Thoracic aorta (tissue), 2 donors: ENCODE measurements at places on chromosomes 2 and 18.

DNA sequence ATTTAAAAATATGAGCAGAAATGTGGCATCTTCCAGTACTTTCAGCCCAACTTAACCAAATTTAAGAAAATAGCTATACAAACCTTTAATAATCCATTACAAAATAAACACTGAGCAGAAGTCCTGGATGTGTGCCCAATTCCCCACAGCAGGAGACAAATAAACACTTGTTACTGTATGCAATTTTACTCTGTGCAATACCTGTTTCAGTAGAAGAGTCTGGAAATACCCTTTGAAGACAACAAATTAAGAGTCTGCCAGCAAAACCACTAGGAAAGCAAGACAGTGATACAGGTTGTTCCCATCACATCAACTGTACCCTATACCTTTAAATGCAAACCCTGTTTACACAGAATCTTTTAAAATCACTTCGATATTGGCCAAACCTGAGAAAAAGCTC is 41.4 kb upstream of the RNU4ATAC start:
- DNase-seq, result no peak
- no peaks in the 10 kb centered on the region for H3K36me3 ChIP-seq
- no peak overlapping the region for H3K27ac ChIP-seq
- H3K4me3 ChIP-seq, result no peak overlapping the region

DNA sequence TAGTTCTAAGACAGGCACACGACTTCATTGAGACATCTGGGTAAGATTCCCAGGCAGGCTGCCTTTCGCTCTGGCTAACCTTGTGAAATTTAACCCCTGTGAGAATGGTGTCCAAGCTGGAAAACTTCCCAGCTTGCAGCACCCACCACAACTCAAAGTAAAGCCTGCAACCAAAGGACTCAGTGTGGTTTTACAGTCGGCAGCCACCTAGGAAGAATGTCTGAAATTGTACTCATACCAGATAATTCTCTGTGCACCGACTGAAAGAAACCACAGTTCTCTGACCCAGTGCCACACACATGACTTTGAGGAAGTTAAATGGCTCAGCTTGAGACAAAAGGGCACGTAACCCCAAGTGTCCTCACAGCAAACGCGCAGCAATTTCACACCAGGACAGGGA is 125.7 kb downstream of the RBMS1 start:
- H3K36me3 ChIP-seq, result no peaks in the 10 kb centered on the region
- no peak for DNase-seq
- H3K4me1 ChIP-seq, result peaks cover 60% of the 10 kb centered on the region
- no peak overlapping the region for H3K27ac ChIP-seq
- no peak overlapping the region for H3K4me3 ChIP-seq

GRCh38 chr2:189933911-189934399 is 128.6 kb downstream of the MSTN start:
- DNase-seq, result no peak
- H3K4me1 ChIP-seq, result peaks cover 6% of the 10 kb centered on the region
- no peak overlapping the region for H3K4me3 ChIP-seq
- no peak overlapping the region for H3K27ac ChIP-seq

- DNase-seq, result no peak
- H3K4me3 ChIP-seq, result no peak overlapping the region
- no peaks in the 10 kb centered on the region for H3K27me3 ChIP-seq
- H3K36me3 ChIP-seq, result no peaks in the 10 kb centered on the region
- H3K27ac ChIP-seq, result no peak overlapping the region
Measured at GRCh38 chr18:25875551-25876240, 214.7 kb downstream of the SS18 start.

GRCh38 chr18:7290077-7290476 is 59.2 kb downstream of the LRRC30 start:
- H3K4me1 ChIP-seq, result no peaks in the 10 kb centered on the region
- H3K36me3 ChIP-seq, result no peaks in the 10 kb centered on the region
- H3K27ac ChIP-seq, result no peak overlapping the region
- no peak overlapping the region for H3K4me3 ChIP-seq

DNA sequence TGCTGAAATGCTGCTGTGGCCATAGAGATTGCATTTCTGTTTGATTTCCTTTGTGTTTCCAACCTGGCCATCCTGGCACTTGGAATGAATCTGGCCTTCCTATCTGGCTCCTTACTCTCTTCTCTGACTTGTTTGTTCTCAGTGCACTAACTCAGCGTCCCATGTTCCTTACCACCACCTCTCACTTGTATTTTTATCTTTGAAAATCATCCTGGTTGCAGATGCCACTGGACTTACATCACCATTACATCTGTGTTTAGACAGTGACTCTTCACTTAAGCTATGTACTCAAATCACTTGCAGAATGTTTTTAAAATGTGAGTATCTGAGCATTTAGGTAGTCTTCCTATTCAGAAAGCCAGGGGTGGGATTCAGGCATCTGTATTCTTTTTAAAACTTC is 239.5 kb downstream of the WDR7 start:
- H3K27ac ChIP-seq, result no peak overlapping the region
- H3K4me1 ChIP-seq, result peaks cover 12% of the 10 kb centered on the region
- H3K4me3 ChIP-seq, result no peak overlapping the region
- no peaks in the 10 kb centered on the region for H3K27me3 ChIP-seq

GRCh38 chr2:20649976-20650375 is 922 bp downstream of the HS1BP3 start:
- DNase-seq, result no peak
- peaks cover 8% of the 10 kb centered on the region for H3K36me3 ChIP-seq
- no peaks in the 10 kb centered on the region for H3K27me3 ChIP-seq

DNA sequence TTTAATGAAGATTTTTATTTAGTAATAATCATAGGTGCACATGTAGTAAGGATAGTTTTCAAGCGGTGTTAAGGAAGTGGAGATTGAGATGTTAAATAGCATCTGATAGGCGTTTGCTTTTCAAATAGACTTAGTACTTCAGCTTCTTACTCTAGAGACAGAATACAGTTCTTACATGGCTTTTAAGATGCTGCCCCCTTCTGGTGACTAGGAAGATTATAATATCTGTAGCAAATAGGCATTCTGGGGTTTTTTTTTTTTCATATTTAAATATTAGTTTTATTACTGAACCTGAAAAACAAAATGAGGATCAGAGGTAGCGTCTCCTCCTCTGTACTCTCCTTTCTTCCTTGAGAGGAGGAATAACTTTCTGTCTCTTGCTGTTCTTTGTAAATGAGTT is 100.2 kb downstream of the AGAP1 start:
- H3K27ac ChIP-seq, result no peak overlapping the region
- DNase-seq, result no peak
- no peaks in the 10 kb centered on the region for H3K36me3 ChIP-seq
- no peaks in the 10 kb centered on the region for H3K4me1 ChIP-seq
- H3K4me3 ChIP-seq, result no peak overlapping the region
- no peaks in the 10 kb centered on the region for H3K27me3 ChIP-seq

GRCh38 chr18:58669731-58670378 is 1.4 kb upstream of the MALT1 start:
- no peaks in the 10 kb centered on the region for H3K36me3 ChIP-seq
- H3K4me1 ChIP-seq, result peaks cover 11% of the 10 kb centered on the region
- DNase-seq, result no peak
- no peaks in the 10 kb centered on the region for H3K27me3 ChIP-seq
- no peak overlapping the region for H3K27ac ChIP-seq
- no peak overlapping the region for H3K4me3 ChIP-seq

DNA sequence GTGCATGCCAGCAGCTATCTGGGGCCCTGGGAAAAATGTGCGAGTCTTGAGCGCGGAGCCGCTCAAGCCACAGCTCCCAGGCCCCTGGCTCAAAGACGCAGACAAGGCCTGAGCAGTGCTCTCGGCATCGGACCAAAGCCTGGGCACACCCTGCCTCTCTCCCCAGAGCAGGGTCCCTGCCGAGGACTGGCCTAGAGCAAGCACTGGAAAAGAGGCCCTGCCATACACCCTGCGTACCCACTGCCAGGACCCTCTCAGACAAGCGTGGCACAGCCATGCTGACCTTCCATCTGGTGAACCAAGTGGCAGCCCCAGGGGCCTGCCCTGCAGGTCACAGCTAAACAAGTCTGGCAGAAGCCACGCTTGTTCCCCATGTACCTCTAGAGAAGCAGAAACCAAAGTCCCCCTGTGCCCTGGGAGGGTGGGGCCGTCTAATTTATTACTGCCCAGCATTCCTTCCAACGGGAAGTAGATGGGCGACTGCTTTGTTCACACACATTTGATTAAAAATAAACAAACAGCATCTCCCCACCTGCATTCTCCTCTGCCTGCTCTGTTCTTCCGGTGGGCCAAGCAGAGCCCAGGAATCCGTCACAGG is 14.0 kb downstream of the STK25 start:
- H3K4me3 ChIP-seq, result no peak overlapping the region
- no peak overlapping the region for H3K27ac ChIP-seq
- DNase-seq, result no peak
- H3K36me3 ChIP-seq, result peaks cover 46% of the 10 kb centered on the region
- no peaks in the 10 kb centered on the region for H3K4me1 ChIP-seq

DNA sequence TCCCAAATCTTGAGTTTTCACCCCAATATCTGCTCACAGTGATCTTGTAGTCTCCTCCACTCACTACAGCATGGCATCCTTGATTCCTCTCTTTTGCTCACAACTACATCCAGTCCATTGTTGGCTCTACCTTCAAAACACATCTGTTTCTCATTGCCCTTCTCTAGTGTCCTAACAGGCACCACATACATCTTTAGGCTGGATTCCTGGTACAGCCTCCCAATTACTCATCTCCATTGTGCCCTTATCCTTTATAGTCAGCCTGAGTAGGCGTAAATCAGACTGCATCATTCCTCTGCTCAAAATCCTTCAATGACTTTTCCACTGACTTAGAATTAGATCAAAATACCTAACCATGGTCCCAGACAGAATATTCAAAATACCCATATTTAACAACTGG is 10.7 kb upstream of the TAF1B start:
- no peak overlapping the region for H3K4me3 ChIP-seq
- no peaks in the 10 kb centered on the region for H3K27me3 ChIP-seq
- no peak for DNase-seq
- H3K4me1 ChIP-seq, result no peaks in the 10 kb centered on the region
- no peak overlapping the region for H3K27ac ChIP-seq

DNA sequence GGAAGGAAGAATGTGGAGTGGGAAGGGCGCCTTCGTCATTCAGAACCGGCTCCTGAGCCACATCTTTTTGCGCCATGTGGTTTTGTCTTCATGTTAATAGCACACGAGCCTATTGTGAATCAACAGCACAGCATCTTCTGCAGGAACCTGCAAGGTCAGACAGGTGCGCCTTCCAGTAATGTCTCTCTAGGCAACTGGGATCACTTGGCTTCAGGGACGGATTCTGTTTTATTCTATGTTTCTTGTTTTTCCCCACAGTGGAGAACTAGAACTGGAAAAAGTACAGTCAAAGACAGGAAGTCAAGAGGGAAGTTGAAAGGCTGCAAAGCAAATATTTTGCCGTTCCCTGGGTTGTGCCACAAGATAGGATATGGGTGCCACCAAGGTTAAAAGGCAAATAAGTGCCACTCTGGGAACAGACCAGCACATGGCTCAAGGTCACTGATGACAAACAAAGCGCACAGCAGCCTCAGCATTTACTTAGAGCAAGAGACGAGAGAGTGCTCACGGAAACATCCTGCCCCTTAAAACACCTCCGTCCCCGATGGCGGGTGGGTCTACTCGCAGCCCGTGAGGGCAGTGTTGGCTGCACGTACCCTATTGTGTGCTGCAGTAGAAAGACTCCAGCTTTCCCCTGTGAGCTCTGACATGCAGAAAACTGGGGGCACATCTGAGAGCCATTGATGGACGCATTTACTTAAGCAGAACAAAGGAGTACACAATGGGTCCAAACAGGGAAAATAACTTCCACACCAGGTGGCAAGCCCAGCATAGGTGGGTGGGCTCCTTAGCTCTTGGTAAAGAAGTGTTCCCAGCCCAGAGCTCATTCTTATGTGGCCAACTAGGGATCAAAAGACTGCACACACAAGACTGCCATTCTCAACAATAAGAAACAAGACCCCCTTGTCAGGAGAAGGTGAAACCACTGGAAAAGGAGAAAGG is 107.2 kb upstream of the PARD3B start:
- no peak overlapping the region for H3K4me3 ChIP-seq
- no peak overlapping the region for H3K27ac ChIP-seq
- DNase-seq, result no peak
- no peaks in the 10 kb centered on the region for H3K36me3 ChIP-seq
- H3K4me1 ChIP-seq, result no peaks in the 10 kb centered on the region
- H3K27me3 ChIP-seq, result no peaks in the 10 kb centered on the region

GRCh38 chr2:54531558-54531957 is 75.4 kb downstream of the SPTBN1 start:
- peaks cover 6% of the 10 kb centered on the region for H3K36me3 ChIP-seq
- no peak overlapping the region for H3K27ac ChIP-seq

DNA sequence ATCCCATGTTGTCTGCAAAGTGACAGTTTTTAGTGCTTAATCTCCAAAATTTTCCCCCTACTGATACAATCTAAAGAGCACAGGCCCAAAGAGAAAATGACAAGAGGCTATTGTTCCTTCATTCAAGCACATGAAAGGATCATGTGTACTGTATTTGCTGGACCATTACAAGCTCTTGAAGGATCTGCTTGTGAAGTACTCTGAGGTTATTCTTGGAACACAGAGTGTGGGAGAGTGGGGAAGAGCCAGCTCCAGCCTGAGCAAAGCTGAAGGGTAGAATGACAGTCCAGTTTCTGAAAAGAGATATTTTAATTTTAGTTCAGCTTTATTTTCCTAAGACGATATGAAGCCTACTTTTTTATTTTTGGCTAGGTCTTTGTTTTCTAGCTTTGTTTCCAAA is 112.2 kb downstream of the GALNT3 start:
- H3K27ac ChIP-seq, result peak overlapping the region; percentile 93
- H3K4me1 ChIP-seq, result peaks cover 45% of the 10 kb centered on the region
- no peaks in the 10 kb centered on the region for H3K36me3 ChIP-seq
- no peak for DNase-seq

GRCh38 chr2:228541789-228542188 is 360.3 kb upstream of the SPHKAP start:
- no peak overlapping the region for H3K27ac ChIP-seq
- H3K27me3 ChIP-seq, result no peaks in the 10 kb centered on the region
- H3K36me3 ChIP-seq, result no peaks in the 10 kb centered on the region
- H3K4me1 ChIP-seq, result no peaks in the 10 kb centered on the region

GRCh38 chr2:174125090-174125489 is 123.2 kb downstream of the OLA1 start:
- no peaks in the 10 kb centered on the region for H3K27me3 ChIP-seq
- H3K36me3 ChIP-seq, result no peaks in the 10 kb centered on the region
- no peak overlapping the region for H3K27ac ChIP-seq
- DNase-seq, result no peak

DNA sequence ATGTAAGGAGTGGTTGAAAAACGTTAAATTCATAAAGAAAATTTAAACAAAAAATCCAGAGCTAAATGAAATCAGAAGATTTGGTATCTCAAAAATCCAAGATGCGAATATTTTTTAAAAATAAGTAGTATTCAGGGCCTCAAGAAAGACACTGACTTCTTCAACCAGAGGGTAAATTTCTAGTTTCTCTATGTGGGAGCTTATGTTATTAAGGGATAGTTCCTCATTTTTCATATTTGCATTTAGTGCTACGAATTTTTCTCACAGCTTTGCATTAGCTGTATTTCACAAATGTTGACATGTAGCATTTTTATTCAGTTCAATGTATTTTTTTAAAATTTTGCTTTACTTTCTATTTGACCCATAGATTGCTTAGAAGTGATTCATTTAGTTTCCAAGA is 454.7 kb downstream of the CBLN2 start:
- H3K4me3 ChIP-seq, result no peak overlapping the region
- no peaks in the 10 kb centered on the region for H3K4me1 ChIP-seq
- H3K36me3 ChIP-seq, result no peaks in the 10 kb centered on the region
- H3K27me3 ChIP-seq, result no peaks in the 10 kb centered on the region
